Prostate gland (tissue), 2 donors: ENCODE measurements at places on chromosomes 13 and 19. TPM values are rescaled to one million over a fixed set of nuclear protein-coding genes. Genes with fewer than 3 reads are reported as not detected.

GGN gene
- total RNA-seq, result 0.27 TPM

KLHL1 gene
- total RNA-seq, result not detected

PLK5 gene
- total RNA-seq, result 28.8 TPM

KCNRG gene
- 3.9 TPM for total RNA-seq

SLITRK5 gene
- total RNA-seq, result 0.62 TPM

FCAR gene
- not detected for total RNA-seq

IGFL1 gene
- not detected for total RNA-seq

DNA sequence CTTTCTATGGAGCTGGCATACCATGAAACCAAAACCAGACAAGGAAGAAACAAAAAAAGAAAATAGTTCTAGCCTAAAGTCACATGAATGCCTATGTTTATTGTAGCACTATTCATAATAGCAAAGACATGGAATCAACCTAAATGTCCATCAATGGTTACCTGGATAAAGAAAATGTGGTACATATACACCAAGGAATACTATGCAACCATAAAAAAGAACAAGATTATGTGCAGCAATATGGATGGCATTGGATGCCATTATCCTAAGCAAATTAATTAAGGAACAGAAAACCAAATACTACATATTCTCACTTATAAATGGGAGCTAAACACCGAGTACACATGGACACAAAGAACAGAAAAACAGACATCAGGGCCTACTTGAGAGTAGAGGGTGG is 10.5 kb downstream of the ZNF780A start:
- no peak for DNase-seq

GRCh38 chr13:98405690-98406344 is 171.1 kb downstream of the STK24 start:
- DNase-seq, result no peak

DNA sequence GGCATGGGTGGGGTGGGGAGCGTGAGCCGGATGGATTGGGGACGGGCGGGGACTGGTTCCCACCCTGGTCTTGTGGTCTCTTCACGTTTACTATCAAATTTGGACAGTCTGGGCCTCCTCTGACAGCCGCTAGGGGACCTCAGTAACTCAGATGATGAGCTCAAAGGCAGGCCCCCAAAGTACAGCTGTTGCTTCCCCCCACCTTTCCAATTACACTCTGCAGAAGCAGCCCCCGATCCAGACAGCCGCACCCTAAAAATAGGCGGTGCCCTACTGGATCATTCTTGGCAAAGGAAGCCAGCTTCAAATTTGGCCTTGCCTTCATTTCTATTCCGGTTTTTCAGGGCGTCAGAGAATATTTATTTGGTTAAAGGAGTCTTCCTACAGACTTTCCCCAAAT is 1.9 kb upstream of the FOXO1 start:
- DNase-seq, result peak; percentile 12

DNA sequence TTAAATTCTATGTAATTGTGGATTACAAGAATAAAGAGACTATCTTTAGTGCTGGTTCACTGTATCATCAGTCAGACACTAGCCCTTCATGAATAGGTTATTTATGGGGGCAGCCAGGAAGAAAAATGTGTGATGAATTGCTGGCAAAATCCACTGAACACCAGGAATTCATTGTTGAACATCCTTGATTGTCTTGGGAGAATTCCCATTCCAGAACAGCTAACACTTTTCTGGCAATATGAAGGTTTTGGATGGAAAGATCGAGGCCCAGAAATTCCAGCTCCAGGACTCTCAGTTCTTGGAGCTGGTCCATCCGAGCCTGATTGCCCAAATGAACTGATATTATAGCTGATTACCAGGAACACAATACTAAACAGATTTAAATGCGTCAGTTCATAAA is 11.5 kb upstream of the SPART start:
- DNase-seq, result peak; percentile 7

DNA sequence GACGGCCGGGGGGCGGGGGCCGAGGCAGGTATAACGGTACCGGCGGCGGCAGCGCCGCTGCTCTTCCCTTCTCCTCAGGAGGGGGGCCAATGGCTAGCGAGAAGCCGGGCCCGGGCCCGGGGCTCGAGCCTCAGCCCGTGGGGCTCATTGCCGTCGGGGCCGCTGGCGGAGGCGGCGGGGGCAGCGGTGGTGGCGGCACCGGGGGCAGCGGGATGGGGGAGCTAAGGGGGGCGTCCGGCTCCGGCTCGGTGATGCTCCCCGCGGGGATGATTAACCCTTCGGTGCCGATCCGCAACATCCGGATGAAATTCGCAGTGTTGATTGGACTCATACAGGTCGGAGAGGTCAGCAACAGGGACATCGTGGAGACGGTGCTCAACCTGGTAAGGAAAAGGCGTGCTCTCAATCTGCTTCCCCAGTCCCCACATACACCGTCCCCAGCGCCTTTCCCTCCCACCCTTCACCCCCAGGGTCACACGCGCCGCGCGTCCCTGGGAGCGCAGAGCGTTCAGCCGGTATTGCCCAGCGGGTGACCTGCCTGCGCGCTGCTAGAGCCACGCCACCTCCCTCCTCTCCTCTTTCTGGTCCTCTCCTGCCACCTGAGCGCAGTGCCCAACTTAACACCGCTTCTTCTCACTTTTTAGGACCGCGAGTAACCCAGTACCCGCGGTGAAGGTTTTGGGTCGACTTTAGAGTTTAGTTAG is 814 bp downstream of the NBEA start:
- DNase-seq, result peak; percentile 44

DNA sequence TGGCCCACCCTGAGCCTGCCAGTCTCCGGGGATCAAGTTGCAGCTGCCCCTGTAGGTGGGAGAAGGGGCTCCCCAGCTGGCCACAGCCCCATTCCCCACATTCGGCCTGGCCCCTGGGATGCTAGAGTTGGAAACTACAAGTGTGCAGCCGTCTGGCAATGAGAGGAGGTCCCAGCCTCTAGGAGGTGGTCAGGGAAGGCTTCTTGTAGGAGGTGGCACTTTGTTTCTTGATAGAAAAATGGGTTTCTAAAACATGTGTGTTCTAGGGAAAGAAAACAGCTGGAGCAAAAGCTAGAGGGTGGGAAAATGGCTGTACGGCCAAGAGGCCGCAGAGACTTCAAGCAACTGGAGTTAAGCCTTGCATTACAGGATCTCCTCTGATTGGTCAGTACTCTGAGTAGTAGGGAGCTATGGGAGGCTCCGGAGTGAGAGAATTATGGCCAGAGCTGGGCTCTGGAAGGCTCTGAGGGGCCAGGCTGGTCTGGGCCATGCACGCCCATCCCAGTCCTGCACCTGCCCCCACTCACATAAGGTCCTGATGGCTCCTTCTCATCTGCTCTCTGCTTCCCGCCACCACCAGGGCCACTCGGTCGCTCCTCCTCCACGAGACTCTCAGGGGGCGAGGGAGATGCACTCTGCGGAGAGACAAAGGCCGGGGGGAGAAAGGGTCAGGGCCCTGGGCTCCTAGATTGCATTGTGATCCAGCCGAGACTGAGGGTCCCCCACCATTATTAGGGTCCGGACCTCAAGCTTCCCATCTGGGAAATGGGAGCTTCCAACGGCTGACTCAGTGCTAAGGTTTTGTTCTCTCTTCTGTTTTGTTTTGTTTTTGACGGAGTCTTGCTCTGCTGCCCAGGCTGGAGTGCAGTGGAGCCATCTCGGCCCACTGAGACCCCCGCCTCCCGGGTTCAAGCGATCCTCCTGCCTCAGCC is 13.7 kb downstream of the TLE2 start:
- DNase-seq, result no peak

- DNase-seq, result no peak
Measured at GRCh38 chr19:51242881-51243630, 7.8 kb upstream of the SIGLECL1 start.

- DNase-seq, result no peak
Measured at GRCh38 chr19:48392860-48393558, 459 bp upstream of the GRIN2D start.

DNA sequence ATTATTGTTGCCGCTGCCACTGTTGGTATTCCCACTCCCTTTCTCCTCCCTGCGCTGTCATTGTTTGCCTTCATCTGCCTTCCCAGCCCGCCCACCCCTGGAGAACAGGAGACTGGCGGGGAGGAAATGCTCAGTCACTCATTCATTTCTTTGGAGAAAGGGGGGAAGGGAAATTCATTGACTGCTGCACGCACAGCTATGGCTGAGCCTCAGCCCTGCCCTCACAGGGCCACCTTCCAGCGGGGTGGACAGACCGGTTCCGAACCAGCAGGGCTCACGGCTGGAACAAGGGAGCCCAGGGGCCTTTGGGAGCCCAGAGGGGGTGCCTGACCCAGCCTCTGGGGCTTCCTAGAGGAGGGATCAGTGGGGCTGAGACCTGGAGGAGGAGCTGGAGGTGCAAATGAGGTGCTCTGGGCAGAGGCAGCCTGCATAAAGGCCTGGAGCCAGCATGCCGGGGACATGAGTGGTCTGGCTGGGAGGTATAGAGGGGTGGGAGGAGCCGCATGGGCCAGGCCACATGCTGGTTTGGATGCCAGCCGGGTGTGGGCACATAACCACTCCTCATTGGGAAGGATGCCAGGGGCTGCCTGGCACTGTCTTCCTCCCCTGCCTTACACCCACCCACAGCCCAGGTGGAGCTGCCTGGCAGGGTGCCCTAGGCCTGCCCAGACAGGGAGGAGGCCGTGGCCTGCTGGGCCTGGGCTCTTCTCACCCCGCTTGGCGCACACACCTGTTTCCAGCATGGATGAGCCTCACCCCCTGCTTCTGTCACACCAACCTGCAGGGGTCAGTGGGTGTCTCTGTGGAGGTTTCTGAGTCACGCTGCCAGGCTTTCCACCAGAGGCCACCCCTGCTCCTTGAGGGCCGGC is 26.8 kb downstream of the PPP5C start:
- DNase-seq, result peak; percentile 99

DNA sequence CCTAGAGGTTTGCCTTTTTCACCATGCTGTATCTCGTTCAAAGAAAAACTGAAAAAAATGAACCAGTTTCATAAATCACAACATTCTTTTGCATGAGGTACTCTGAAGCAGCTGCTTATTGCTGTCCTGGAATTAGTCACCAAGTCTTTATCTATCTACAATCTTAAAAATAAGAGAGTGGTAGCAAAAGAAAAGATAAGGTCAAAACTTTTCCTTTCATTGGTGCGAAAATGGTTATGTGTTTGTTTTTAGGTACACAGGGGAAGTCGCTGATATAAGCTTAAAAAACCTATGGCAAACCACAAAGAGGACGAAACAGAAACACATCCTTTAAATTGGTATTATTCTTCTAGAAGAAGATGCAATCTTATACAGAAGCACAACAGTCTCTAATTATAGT is 20.7 kb downstream of the OBI1 start:
- DNase-seq, result no peak

DNA sequence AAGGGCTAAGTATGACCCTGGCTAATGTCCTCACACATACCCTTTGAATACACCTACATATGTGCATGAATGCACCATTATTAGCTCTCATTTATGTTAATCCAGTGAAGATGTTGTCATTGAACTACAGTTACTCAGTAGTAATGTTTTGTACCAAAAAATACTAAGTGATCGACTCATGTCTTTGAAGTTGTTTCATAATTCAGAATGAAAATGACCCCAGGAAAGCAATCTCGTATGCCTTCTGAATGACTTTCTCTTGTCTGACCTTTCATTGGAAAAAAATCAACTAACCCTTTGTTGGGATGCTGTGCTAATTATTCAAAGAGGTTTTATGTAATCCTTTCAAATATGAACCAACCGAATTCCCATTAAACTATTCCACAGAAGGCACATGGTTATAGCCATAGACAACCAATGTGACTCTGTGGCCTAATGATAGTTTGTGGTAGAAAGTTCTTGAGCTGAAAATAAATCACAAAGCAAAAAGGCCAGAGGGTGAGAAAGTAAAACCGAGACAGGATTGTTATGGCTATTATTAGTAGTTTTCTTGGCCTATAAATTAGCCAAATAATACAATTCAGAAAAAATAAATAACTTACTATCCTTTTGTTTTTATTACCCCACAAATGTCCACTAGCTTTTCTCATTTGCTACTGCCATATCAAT is 86.8 kb upstream of the STARD13 start:
- DNase-seq, result no peak

DNA sequence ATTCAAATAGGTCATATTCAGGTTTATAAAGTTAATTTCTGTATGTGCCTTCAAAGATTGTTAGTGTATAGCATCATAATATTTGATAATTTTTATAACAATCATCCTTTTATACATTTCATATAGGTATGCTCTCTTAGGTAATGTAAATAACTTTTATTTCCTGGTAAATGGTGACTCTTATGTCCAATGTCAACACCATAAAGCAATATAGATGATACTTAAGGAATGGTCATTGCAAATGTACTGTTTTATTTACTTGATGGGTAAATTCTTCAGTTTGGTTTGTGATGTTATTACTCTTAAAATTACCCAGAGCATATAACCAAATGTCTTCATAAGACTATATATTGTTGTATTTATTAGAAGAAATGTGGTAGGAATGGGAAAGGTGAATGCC is 928.7 kb downstream of the PCDH9 start:
- no peak for DNase-seq

GRCh38 chr13:46320821-46321220 is 66.2 kb downstream of the RUBCNL start:
- no peak for DNase-seq

GRCh38 chr19:2484178-2484937 is 8.4 kb downstream of the GADD45B start:
- DNase-seq, result no peak

DNA sequence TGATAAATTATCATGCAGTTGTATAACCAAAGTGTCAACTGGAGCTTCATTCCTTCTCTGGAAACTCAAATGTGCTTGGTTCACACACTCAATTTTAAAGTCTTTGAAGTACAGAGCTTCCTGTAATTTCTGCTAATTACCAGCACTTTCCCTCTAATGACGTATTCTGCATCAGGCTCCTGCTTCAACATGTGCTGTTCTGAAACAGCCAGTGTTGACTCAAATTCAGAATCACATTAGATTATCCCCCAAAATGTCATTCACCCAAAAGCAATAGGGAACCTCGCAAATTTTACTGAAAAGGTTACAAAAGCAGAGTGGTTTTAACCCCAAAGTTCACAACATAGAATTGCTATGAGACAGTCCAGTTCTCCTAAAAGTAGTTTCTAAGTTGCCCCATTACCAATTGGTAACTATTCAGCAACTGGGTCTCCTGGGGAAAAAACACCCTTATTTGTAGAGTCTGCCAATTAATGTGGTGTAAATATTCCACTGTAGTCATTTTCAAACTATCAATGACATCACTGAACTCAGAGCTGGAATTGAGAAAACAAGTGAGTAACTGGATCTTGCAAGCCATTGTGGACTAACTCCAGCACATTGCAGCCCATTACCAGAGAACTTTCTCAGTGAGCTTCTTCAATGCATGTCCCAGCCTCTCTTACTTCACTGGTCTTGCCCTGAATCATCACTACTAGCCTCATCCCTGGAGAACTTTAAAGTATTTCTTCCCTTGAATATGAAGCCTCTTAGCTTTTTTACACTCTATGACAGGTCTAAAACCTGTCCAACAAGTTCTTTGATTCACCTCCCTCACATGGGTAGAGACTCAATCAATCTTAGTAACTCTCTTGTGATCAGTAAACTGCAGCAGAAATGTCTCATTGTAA is 955.4 kb downstream of the EFNB2 start:
- DNase-seq, result no peak

- DNase-seq, result no peak
Measured at GRCh38 chr13:107563099-107563925, 652.0 kb downstream of the LIG4 start.
